ENCODE measurements at places on chromosomes 5 and 9.

DNA sequence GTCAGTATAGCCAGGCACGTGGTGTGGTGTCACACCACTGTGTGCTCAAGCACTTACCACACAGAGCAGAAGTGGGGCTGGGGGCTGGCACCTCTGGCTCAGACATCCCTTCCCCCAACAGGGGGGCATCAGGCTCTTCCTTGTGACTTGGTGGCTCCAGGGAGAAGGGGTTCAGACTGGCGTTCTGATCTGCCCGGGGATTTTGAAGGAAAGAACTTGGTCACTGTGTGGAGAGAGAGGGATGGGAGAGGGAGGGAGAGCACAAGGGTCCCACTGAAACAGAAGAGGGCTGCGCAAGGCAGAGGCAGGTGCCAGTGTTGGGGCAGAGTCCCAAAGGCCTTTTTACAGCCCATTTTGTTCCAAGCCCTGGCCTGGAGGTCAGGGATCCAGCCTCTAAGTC is 109.7 kb upstream of the ALDH1B1 start:
- DNase-seq, result no peak

DNA sequence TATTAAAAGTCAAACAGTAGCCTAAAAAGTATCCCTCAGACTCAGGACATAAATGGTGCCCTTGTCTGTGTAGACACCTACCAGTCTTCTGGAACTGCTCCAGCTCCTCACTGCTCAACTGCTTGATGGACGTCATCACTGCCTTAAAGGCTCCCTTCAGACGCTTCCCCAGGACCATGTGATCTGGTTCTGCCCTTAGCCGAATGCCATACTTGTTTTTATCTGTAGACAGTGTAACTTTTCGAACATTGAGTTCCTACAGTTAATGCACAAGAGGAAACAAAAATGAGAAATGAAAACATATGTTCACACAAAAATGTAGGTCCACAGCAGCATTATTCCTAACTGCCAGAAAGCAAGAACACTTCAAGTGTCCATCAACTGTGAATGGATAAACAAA is 46.2 kb downstream of the IARS1 start:
- DNase-seq, result no peak

DNA sequence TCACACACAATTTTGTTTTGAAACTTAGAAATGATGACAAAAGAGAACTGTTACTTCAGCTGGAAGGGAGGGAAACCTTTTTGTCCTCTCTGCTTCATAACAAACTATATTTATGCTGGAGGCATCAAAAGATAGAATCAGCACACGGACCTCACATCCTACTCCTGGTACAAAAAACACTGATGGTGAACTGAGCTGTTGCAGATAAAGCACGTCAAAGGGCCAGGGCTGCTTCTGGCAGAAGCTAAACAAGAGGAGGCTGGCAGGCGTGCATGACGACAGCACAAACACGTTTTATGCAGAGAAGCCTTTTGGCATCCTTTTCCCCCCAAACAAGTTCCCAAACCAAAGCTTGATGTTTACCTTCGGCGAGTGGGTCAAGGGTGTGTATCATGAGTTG is 169.6 kb downstream of the SLC24A2 start:
- no peak for DNase-seq

DNA sequence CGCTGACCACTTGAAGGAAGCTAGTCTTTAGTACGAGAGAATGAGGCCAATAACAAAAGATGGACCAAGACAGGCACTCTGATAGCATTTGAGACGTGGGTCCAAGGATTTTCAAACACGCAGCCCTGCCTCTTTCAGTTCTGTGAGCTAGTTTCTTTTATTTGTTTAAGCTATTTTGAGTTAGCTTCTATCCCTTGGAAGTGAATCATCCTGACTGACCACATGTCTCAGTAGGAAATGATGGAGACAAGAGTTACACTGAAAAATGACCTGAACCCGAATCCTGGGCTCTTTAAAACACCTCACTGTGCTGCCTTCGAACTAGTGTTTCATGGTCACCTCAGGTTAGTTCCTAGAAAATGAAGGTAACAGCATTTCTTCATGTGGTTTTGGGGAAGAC is 9.9 kb downstream of the TEK start:
- DNase-seq, result no peak

GRCh38 chr5:168755548-168756093 is 176.5 kb upstream of the PANK3 start:
- no peak for DNase-seq

DNA sequence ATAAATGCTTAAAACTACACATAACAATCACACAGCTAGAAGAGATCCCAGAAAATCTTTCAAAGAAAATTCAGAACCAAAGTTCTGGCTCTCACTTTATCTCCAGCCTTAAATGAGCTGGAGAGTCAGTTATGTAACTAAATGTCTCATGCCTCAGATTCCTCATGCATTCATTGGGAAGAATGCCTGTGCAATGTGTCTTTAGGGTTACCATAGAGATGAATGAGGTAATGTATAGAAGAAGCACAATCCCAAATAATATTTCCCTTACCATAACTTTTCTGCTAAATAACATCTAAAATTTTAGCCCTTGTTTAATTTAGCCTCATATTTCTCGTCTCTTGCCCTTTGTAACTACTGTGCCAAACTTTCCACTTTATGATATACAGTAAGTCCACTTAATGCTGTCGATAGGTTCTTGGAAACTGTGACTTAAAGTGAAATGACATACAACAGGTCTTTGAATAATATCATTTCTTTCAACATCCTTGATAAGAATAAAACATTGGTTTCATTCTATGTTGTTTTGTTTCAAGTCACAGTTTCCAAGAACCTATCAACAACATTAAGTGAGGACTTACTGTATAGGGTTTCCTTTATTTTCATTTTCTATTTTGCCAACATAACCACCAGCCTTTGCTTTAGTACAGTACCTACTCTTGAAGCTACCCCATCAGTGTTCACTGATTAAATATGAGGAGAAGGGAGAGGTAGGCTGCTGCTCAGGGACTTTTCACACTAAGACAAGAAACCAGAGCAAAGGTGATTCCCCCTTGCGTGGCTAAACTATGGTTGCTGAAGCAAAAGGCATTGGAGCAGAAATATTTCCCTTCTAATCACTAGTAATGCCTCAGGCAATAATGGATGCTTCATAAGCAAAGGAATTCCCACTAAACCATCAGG is 295.7 kb upstream of the PTGER4 start:
- no peak for DNase-seq

DNA sequence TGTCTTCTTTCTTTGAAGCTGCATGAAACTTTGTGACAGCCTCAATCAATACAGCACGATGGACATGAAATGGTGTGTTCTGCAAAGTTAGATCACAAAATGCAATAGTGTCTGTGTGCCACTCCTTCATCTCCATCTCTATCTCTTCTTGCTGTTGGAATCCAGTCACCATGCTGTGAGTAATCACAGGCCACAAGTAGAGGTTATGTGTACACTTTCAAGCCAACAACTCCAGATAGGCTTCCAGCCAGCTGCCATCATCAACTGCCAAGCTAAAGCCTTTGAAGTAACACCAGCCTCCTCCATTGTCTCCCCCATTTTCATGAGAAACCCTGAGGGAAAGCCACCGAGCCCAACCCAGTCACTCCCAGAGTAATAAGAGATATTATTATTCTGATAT is 360.6 kb downstream of the PTPRD start:
- DNase-seq, result no peak

GRCh38 chr5:58185397-58185796 is 274.5 kb downstream of the PLK2 start:
- no peak for DNase-seq

DNA sequence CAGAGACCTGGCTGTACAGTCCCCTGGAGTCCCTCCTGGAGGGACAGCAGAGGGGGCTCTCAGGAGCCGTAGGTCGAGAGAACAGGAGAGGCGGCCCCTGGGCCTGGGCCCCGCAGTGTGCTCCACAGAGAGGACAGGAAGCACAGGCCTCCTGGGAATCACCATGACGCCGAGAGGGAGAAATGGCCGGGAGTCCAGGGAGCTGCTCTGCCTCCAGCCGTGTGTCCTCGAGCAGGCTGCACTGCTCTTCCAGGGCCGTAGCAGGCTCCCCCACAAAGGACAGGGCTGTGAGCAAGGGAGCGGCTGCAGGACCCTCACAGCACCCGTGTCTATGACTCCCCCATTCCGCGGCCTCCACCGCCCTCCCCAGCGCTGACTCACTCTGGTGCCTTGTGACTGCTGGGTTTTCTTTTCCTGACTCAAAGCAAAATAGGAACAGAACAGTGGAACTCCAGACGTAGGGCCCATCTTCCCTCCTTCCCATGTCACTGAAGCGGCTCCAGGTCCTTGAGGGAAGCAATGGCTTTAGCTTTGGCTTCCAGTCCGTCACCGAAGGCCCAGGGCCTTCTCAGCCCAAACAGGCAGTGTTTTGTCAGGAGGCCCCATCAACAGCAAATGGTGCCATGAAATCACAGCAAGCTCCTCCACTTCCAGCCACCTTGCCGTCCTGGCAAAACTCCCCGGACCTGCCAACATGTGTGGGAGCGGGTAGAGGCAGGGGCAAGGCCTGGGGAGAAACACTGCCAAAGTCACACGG is 114.2 kb downstream of the LHFPL2 start:
- DNase-seq, result no peak

- no peak for DNase-seq
Observed at GRCh38 chr9:91398926-91399325, 24.7 kb downstream of the NFIL3 start.

DNA sequence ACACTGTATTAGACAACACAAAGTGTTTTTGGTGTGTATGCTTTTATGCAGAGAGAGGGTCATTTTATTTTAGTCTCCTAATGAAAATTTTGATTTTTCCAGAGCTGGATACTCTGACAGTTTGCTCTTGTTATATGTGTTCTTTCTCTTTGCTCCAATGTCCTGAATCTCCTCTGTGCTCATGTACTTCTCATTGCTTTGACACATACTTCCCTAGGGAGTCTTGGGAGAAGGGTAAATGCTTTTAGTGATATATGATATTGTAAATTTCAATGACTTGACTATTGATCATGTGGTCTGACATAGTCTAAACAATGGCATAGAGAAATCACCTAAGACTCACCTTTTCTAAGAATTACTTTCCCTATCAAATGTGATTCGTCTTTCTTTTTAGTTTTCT is 972.6 kb upstream of the EDIL3 start:
- no peak for DNase-seq

- no peak for DNase-seq
Observed at GRCh38 chr5:55232985-55233928, at the start of gene CCNO. Gene CCNO (minus strand): TSS chr5:55233608. CDS start chr5:55233523, 85 bp downstream.

DNA sequence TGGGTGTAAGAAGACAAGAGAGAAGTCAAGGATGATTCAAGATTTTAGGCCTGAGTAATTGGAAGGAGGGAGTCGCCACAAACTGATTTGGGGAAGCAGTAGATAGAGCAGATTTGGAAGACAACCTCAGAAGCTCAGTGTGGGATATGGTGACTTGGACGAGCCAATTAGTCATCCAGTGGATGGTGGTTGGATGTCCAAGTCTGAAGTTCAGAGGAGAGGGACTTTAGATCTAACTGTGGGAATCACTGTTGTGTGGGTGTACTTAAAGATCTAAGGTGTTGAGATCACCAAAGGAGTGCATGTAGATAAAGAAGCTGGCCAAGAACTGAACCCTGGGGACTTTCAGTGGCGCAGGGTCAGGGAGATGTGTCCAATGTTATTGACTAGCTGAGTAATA is 2.2 kb downstream of the IDNK start:
- DNase-seq, result no peak

GRCh38 chr5:172664681-172665541 is 23.8 kb downstream of the NEURL1B start:
- no peak for DNase-seq

DNA sequence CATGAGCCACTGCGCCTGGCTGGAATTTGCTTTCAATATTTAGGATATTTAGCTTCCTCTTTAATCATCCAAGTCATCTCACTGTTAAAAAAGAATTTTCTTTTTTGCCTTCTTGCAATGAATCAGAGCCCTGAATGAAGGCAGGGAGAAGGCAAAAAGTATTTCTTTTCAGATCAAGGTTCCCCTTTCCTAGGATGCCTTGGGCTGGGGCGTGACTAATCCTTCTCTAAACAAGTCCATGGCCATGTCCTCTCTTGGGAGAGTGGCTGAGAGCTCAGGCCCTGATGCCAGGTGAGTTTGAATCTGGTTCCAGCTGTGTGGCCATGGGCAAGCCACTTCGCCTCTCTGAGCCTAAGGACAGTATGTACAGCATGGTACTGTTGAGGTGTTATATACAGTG is 84.8 kb upstream of the NEURL1B start:
- no peak for DNase-seq

GRCh38 chr9:36276781-36277181 is 18.5 kb upstream of the GNE start:
- DNase-seq, result no peak

GRCh38 chr9:77725820-77726219 is 77.7 kb upstream of the GNA14 start:
- DNase-seq, result no peak

DNA sequence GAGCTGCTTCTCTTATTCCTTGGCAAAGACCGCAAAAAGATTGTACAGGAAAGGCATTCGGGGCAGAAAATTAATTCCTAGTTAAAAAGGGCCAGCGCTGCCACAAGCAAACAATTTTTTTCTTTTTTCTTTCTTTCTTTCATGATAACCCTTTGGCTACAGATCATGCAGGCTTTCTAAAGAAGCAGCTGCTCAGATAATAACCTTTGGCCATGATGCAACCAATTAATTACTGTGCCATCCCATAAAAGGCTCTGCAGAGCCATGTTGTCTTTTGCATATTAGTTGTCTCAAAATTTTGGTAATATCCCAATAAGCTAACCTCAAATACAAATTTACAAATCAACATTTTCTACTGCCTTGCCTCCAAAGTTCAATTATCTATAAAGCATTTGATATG is 758.4 kb upstream of the SEMA6A start:
- no peak for DNase-seq

GRCh38 chr5:169732841-169733240 is 95.8 kb downstream of the DOCK2 start:
- no peak for DNase-seq

DNA sequence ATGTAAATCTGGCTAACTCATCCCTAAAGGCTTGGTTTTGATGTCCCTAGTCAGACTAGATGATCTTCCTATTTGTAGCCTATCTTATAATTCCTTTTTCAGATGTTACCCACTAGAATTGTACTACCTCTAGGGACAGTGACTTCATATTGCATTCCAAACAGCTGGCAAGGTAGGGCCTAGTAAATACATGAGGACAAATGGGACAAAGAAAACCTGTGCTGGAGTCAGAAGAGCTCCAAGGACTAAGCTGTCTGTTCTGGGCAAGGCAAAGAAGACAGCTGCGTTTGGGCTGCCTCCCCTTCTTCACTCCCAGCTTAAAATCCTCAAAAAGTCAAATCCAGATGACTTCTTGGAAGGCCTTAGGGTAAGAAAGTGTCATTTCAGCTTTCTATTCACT is 10.0 kb downstream of the DMXL1 start:
- no peak for DNase-seq

DNA sequence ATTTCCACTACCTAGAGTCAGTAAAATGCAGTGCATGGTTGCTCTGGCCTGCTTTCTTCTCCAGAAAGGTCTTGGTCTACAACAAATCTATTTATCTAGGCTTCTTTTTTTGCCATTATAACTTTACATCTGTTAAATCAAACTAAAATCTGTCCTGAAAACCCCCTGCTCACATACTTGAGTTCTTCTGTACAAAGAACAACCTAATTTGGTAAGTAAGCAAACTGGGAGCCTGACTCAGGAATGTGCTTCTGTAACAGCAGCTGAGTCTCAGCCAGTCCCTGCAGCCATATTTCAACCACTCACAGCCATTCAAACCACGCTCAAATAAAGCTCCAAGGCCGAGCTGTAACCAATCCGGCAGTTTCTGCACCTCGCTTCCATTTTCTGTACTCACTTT is 95.8 kb downstream of the PLPP1 start:
- no peak for DNase-seq

GRCh38 chr5:59764361-59764760 is 129.2 kb downstream of the PDE4D start:
- DNase-seq, result no peak

Data from stimulated activated CD8-positive, alpha-beta memory T cell treated with anti-CD3 and anti-CD28 coated beads, Interleukin-4, amount 100 ng/mL, for 4 hours (primary cell).